ENCODE measurements at places on chromosomes 3 and 15.

- no peak for DNase-seq
Observed at GRCh38 chr15:40436116-40436891, 4.4 kb upstream of the BAHD1 start.

DNA sequence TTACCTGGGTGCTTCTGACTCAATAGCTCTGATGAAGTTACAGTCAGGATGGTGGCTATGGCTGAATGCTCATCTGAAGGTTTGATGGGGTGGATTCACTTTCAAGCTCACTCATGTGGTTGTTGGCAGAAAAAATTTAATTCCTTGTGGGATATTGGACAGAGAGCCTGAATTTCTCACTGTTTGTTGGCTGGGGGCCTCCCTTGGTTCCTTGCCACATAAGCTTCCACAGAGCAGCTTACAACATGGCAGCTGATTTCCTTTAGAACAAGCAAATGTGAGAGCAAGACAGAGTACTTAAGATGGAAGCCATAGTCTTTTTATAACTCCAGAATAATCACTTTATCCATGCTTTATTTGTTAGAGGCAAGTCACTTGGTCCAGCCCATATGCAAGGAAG is 150.6 kb downstream of the PPM1L start:
- no peak for DNase-seq

DNA sequence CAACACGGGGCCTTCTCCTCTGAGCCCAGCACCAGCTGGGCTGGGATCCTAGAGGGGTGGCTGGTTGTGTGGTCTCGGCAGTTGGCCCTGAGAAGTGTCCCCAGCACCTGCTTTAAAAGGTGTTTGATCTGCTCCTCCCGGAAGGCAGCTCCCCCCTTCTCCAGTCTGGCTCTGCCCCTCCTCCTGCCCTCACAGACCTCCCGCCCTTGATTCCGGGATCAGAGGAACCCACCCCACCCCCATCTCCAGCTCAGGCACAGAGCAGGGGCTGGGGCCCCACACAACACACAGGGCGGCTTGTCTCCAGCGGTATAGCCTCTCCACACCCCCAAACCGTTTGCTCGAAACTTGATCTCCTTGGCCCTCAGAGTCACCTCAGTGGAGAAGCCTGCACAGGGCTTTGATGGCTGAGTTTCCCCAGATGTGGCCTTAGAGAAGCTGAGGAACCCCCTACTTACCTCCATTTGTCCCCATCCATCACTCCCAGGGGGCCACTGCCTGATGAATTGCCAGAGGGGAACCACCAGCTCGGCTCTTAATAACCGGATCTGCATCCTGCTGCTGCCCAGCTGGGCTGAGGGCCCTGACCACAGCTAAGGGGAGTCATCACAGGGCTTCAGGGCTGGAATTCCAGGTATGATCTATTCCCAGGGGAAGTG is 6.4 kb upstream of the STRA6 start:
- peak; percentile 48 for DNase-seq

DNA sequence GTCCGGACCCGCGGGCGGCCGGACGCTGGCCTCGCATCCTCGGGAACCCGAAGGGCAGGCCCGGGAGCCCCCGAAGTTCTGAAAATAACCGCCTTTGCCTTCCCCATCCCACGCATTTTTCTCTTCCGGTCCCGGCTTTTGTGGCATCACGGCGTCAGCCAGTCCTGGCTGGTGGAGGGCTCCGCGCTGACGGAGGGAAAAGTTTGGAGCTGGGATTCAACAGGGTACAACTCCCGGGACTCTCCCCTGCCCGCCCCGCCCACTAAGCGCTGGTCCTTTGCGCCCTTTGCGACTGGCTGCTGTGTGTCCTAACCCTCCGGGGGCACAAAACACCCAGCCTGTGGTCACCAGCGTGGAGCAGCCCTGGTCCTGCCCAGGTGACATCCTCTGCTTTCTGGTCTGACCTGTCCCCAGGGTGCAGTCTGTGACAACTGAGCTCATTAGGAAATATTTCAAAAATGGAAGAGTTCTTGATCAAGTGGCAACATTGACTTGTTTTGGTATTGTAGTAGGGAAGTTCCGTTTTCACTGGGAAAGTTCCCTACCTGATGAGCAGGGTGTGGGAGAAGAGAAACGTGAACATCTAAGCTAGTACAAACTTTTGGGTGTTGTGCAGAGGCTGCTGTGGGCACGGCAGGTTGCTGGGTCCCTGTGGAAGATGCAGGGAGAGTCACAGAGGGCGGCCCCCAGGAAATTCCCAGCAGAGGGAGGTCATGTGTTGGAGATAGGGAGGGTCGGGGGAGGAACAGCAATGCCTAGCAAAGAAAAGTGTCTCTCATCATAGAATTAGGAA is 775 bp downstream of the ARNT2 start:
- DNase-seq = peak; percentile 35

DNA sequence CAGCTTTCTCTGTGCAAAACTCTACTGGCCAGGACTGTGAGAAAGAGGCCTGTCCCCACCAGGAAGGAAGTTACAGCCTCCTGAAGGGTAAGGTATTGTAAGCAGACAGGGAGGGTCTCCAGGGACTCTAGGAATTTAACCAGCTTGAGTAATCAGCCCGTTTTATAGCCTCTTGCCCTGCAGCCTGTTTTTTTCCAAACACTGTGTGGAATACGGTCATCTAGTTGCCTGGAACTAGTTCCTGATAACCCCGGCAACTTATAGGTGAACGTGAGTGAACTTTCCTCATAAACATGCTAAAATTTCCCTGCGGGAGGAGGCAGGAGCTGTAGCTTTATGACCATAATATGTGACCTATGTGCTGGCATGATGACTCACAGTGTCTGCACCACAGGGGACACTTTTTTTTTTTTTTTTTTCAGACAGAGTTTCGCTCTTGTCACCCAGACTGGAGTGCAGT is 60.1 kb upstream of the DAZL start:
- no peak for DNase-seq

GRCh38 chr3:180594631-180595558 is 7.1 kb upstream of the TTC14 start:
- peak; percentile 59 for DNase-seq

DNA sequence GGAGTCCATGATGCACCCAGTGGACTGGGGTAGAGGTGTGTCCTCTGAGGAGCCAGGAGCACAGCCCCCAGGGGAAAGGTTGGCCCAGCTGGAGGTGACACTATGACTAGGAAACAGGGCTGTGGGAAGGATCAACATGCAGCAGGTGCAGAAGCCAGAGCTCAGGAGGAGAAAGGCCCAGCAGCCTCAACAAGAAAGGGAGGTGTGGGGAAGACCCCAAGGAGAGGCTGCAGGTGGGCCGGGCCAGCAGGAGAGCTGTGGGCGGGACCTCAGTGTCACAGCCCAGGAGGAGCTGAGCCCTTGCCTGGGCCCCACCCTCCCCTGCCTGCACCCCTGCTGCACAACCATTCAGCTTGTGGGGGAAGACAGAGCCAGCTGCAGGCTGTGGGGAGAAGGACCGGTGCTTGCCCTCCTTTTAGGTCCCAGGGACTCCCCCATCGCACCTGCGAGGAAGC is 18.4 kb upstream of the KLF13 start:
- DNase-seq = no peak

DNA sequence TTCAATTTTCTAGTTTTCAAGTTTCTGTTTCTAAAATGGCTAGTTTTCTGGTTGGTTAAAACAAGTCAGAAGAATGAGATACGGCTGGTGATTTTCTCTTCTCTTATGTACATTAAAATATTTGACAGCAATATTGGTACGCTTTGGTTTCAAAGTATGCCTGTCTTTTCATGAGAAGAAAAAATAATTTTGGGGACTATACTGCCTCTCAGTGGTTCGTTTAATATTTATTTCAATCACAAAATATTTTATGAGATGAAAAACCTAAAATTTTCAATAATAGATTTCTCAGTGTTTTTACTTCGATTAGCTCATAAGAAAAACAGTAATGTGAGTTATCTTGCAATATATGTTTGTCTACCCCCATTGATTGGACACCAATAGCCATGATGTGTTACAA is 72.8 kb upstream of the AADACL2 start:
- DNase-seq = no peak

DNA sequence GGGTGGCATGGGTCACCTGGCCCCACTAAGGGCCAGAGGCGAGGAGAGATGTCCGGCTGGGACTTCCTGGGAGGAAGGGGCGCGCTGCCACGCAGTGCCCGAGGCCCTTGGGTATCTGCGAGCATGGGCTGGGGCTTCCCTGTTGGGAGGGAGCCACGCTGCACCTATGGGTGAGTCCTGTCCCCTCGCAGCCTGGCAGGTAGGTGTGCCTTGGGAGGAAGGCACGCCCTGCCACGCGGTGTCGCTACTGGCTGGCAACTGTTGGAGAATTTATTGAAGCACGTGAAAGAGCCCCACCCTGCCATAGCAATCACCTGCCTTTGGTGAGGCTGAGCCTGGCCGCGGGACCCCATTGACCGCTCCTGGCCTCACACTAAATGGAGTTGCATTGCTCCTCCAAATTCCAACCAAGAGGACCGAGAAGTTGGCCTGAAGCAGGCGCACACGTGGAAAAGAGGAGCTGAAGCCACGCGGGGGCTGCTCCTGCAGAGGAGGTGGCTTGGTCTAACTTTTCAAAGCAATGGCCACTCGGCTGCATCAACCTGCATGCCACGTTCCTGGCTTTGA is 134.2 kb downstream of the TJP1 start:
- DNase-seq = no peak

DNA sequence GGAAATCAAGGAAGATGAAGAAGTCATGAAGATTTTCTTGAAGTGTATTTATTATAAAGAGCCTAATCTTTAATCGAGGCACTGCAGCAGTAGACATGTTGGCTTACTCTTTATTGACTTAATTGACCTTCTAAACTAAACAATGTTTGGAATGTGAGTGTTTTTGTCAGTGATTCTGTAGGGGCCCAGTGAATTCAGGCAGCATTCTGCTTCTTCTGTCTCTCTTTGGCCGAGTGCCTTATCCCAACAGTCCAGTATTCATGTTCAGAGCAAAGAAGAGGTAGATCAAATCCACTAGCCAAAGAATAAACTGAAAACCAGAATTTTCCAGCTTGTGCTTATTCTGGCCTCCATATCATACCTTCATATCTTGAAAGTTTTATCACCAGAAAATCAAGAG is 55.7 kb downstream of the RLBP1 start:
- DNase-seq = peak; percentile 29

DNA sequence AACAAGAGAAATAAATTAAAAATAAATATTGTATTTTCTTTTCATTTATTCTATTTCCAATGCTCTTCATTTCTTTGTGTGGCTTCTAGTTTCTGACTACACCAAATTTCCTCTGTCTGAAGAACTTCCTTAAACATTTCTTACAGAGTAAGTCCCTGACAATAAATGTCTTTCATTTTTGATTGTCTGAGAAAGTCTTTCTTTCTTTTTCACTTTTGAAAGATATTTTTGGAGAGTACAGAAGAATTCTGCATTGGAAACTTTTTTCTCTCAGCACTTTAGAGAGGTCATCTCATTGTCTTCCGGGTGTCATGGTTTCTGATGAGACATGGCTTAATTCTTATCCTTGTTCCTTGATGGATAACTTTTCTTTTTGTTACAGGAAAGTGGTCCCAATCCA is 119.6 kb downstream of the MOBP start:
- DNase-seq = no peak

- peak; percentile 91 for DNase-seq
Observed at GRCh38 chr3:62587579-62588031, 214.3 kb upstream of the FEZF2 start.

GRCh38 chr15:71431343-71432336 is 316.4 kb downstream of the THSD4 start:
- no peak for DNase-seq

All from IMR-90 (cell line).